Stimulated activated CD4-positive, alpha-beta T cell treated with anti-CD3 and anti-CD28 coated beads, TNF-alpha, amount 100 ng/mL, for 24 hours (primary cell): ENCODE measurements at places on chromosomes 2 and 18.

- DNase-seq = no peak
Observed at GRCh38 chr2:217775920-217776503, 226.8 kb downstream of the TNS1 start.

- DNase-seq = no peak
Observed at GRCh38 chr2:15040429-15041084, 408.0 kb downstream of the LRATD1 start.

DNA sequence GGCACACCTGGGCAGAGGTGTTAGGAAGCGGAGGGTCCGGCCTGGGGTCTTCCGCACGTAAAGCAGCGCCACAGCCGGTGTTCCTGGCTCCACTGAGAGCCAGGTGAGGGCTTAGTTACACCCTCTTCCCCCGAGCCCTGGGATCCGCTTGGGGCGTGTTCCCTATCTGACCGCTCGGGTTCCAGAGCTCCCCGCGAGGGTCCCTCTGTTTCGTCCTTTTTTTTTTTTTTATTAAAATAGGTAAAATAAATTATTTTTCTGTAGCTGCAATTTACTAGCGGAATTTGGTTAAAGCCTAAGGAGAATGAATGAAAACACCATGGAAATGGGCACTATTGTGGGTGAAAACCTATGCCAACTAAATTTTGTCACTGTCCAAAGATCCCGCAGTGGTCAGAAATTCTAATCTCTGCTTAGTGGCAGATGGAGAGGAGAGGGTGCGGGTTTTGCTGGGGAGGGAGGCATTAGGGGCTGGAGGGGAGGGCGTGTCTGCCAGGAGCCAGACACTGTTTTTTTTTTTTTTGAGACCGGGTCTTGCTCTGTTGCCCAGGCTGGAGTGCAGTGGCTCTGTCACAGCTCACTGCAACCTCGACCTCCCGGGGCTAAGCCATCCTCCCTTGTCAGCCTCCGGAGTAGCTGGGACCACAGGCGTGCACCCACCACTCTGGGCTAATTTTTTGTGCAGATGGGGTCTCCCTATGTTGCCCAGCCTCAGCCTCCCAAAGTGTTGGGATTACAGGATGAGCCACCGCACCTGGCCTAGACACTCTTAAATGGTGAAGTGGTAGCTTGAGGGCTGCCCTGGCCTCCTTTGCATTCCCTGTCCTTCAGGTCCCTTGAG is 834 bp downstream of the PDCL3 start:
- no peak for DNase-seq

DNA sequence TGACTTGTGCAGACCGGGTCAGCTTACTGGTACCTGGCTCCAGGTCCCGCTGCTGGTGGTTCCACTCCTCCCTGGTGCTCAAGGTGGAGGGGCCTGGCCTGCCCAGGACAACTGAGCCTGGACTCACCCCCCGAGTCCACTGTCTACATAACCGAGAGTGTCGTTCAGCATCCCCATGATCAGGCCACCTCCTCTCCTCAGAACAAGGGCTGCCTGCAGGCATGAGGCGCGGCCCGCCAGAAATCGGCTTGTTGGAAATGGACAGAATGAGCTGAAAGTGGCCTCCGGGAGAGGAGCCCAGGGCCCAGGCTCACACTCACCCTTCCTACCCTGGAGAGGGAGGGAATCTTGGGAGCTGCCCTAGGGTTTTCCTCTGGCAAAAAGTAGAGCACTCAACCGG is 38.9 kb upstream of the OTOF start:
- DNase-seq = no peak

DNA sequence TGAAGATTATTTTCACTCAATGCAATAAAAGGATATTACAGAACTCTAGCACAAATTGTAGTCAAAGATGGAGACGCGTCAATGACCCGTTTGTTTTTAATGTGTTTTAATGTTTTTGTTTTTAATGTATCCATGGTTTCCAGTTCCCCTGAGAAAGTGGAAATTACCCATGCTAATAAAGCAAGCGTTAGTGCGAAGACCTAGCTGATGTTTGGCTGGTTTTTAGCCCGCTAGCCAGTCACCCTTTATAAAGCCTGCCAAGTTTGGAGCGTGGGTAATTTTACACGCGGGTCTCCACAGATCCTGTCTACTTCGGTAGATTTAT is 430 bp upstream of the CHMP1B start:
- no peak for DNase-seq

GRCh38 chr18:6881034-6881820 is 151.7 kb downstream of the ARHGAP28 start:
- no peak for DNase-seq
